NCI-H1694 (cell line): ENCODE measurements at places on chromosomes 2 and 18.

DNA sequence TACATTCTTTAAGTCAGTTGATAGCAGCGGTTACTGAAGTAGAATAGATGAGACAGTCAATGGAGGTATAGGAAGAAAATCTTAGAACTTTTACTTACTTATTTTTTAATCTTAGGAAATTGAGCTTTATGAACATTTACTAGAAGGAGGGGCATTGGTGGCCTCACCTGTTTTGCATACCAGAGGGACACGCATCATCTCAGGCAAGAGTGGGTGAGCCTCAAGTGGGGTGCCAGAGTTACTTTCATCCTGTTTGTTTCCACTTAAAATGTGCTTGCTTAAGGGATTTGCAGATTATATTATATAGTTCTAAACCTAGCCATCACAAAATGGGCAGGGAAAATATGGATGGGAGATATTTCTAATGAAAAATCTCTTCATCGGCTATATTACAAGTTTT lies 61.6 kb downstream of the WDR7 start:
- no peak for DNase-seq

DNA sequence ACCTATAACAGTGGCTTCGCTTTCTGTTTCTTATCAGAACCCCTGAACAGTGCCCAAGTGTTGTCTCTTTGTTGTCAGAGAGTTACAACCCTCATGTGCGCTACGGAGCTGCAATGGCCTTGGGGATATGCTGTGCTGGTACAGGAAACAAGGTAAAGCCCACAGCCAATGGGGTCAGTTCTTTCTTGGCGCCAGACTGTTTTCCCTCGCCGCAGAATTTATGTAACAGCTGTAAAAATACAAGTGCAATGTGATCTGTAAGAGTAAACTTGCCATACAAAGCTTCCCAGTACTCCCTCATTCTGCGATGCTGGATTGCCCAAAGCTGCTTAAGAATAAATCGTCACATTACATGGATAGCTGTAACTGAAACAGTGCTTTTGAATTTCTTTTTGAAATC lies 13.9 kb upstream of the HTR2B start:
- DNase-seq, result no peak

DNA sequence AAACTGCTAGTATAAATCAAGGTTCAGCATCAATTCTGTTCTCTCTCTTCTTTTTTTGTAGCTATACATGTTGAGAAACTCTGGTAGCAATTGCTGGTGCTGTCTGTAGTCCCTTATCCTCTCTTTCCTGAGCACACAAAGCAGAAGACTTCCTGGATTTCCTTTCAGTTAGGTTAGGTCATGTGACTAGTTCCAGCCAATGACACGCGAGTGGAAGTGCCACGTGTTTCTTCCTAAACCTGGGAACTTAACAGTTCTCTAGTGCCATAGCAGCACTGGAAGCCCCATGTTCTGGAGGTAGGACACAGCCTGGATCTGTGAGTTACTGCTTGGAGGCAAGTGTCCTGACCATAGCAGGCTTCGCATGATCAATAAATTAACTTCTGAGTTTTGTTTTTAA lies 125.9 kb downstream of the PLA2R1 start:
- no peak for DNase-seq

DNA sequence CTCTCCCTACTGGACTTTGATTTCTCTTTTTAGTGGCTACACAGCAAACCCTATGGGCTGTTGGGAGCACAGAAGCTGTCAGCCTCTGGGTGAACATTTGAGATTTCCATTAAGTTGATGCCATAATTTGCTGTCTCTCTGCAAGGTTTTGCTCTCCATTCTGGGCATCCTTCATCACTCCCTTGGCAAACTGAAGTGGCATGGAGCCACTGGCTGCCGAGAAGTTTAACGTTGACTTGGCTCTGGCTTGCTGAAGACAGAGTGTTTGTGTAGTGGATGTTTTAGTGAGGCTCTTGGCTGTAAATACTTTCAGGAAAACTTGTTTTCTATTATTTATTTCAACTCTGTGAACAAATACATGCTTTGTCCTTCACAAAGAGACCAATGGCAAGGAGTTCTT lies 91.5 kb downstream of the ALK start:
- DNase-seq, result no peak

- DNase-seq, result no peak
Measured at GRCh38 chr2:197575987-197576386, 60.1 kb downstream of the MOB4 start.

- no peak for DNase-seq
Measured at GRCh38 chr2:119947535-119947934, 65.3 kb upstream of the EPB41L5 start.
